ENCODE measurements at places on chromosomes 3 and 15.
A peak's percentile ranks its signal among the peaks of the same experiment; 100 is the strongest.

GRCh38 chr3:170953736-170954135 is 45.3 kb upstream of the EIF5A2 start:
- DNase-seq, result no peak

GRCh38 chr3:45553469-45553974 is 41.0 kb upstream of the LIMD1 start:
- DNase-seq, result no peak

GRCh38 chr15:52558196-52558595 is 10.6 kb downstream of the ARPP19 start:
- DNase-seq, result peak; percentile 9

- DNase-seq, result peak; percentile 78
Measured at GRCh38 chr15:73560501-73561117, 72.6 kb downstream of the NPTN start.

- DNase-seq, result no peak
Measured at GRCh38 chr15:89784686-89784960, 8.5 kb downstream of the MESP2 start.

- DNase-seq, result no peak
Measured at GRCh38 chr15:68617001-68617400, 38.2 kb downstream of the CORO2B start.

GRCh38 chr3:13016083-13016720 is 57.0 kb downstream of the IQSEC1 start:
- DNase-seq, result no peak

GRCh38 chr3:107430996-107431245 is 53.7 kb downstream of the CCDC54 start:
- no peak for DNase-seq

DNA sequence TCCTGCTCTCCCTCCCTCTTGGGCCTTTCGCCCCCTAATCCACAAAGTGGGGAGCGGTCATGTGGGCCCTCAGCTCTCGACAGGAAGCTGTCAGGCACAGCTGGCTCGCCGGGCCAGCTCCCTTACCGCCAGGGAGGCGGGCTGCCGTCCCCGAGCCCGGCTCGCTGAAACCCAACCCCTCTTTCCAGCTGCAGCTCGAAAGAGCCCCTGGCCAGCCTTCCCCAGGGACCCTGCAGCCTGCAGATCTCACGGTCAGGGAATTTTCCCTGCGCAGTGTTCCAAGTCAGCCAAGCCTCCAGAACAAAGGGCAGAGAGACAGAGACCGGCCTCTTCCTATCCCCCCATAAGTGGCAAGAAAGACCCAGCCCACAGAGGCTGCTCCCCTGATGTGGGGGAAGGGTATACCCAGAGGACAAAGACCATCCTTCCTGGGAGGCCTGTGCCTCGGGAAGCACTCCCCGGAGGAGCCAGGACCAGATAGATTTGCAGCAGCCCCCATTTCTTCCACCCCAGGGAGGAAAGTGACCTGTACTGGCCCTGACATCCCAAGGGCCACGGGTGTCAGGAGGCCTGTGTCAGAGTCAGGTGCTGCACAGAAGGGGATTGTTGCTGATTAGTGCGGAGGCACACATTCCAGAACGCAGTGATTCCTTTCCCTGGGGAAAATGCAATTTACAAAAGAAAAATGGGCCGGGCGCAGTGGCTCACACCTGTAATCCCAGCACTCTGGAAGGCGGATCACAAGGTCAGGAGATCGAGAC is 32.6 kb downstream of the MAGEF1 start:
- DNase-seq, result peak; percentile 49

- DNase-seq, result peak; percentile 9
Measured at GRCh38 chr3:42351207-42351606, 59.2 kb downstream of the LYZL4 start.

GRCh38 chr3:62527474-62527873 is 154.1 kb upstream of the FEZF2 start:
- DNase-seq, result no peak

DNA sequence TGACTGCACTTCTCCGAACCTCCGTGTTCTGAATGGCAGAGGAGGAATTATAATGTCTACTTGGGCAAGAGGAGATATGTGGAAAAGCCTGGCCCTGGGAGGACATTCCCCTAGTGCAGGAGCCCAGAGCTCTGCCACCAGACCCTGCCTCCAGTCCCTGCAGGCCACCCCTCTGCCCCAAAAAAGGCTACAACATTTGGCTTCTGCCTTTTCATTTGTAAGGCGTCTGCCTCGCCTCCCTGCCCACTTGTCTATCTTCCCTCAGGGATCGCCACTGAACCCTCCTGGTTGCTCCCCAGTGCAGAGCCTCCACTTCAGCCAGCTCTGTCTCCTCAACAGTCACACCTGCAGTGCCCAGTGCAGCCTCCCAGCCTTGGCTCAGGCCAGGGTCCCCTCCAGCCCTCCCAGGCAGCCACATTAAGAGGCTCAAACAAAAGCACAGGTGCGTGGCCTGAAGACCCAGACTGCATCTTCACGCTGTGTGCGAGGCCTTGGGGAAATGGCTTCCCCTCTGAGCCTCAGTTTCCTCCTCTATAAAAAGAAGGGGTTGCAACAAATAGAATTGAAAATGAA is 125.9 kb upstream of the SMAD3 start:
- no peak for DNase-seq

DNA sequence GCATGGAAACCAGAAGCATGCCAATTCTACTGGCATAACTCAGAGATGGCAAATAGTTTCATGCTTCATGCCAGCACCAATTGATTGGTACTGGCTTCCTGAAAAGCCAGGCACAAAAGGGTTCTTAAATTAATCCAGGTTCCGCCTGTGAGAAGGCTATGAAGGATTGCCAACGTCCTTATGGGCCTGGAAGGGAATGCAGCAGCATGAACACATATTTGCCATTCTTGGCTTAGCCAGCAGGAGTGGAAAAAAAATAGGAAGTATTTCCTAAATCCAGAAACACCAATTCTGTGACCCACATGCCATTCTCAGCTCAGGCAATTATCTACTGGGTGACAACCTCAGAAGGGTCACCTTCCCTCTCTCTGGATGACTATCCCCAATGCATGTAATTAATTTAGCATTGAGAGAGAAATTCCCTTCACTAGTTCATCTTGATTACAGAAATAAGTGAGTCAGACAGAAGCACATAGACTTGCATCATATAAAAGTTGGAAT is 36.0 kb downstream of the ADAMTS9 start:
- no peak for DNase-seq

- DNase-seq, result no peak
Measured at GRCh38 chr3:160968761-160969160, 136.4 kb downstream of the B3GALNT1 start.

DNA sequence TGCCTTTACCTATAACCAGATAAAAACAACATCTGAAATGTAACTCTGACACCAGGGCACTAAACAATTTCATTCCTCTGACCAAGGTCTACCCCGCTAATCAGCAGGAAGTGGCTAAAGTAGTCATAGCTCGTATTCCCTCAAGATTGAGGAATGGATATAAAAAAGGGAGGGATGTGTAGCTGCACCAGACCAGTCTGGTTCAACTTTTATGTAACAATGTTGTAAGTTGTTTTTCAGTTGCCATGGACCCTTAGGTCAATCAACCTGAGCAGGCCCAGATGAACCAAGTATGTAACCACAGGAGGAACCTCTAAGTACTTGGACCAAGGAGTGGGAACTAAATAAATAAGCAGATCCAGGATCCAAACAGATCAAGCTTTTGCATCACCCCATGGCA is 28.4 kb upstream of the IFT57 start:
- no peak for DNase-seq

DNA sequence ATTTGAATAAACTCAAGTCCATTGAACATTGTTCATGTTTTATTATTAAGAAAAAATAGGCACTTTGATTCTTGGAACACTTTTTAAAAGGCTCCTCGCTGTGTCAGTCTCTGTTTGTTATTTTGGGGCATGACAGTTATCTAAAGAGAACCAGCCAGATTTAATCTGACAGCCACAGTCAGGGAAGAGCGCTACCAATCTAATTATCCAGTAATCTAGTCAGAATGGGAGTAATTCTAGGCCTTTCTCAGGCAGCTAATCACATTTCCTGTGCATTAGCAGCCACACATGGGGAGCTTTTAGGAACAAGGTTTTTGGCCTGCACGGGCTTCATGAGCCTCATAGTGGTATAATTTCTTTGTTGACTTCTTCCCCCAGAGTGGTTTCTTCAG is 362.2 kb downstream of the RBMS3 start:
- DNase-seq, result no peak

DNA sequence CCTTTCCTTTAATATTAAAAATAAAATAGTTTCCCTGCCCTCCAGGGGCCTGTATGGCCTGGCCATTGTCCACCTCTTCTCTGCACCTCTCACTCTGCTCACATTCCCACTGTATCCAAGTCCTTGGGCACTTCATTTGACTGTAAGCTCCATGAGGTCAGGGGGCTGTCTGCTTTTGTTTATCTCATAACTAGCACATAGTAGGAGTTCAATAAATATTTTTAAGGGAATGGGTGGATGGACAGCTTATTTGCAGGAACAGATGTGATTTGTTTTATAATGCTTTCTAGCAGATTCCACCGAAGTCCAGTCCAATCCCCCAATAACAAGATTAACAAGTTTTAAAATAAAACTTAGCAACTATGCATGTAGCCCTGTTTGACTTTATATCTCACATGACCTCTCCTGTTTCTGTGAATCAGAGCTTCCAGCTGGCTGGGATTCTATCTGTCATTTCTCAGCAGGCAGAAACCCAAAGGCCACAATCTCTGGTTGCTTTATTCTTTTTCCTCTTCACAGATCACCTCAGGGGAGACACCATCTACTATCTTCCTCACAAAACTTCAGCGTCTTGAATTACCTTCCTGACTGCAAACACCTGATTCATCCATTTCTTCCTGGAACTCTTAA is 123.0 kb upstream of the NR2F2 start:
- no peak for DNase-seq

DNA sequence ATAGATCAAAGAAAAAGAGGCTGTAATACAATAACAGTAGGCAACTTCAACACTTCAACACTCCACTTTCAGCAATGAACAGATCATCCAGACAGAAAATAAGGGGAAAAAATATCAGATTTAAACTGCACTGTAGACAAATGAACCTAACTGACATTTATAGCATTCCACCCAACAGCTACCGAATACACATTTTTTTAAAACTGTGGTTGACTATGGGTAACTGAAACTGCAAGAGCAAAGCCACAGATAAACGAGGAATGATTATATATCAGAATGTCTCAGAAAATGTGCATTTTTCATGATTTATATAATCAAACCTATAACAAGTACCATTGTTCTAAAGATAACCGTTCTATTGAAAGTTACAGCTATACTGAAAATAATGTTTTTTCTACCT is 514.9 kb upstream of the DPPA4 start:
- no peak for DNase-seq

DNA sequence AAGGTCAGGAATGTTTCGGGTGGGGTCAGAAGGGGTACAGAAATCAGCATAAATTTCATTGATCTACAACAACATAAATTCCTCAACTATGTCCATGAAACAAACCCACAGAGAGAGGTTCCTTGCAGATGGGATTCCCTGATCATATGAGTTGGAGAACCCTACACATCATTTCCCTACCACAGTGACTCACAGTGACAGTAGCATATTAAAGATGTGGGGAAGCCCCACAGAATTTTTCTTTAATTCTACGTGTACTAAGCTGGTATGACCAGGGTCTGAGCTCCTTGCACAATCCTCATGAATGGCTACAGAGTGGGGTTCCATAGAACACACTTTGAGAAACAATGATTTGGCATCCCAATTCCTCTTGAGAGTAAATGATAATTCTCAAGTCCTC is 116.9 kb upstream of the RAD18 start:
- DNase-seq, result no peak

DNA sequence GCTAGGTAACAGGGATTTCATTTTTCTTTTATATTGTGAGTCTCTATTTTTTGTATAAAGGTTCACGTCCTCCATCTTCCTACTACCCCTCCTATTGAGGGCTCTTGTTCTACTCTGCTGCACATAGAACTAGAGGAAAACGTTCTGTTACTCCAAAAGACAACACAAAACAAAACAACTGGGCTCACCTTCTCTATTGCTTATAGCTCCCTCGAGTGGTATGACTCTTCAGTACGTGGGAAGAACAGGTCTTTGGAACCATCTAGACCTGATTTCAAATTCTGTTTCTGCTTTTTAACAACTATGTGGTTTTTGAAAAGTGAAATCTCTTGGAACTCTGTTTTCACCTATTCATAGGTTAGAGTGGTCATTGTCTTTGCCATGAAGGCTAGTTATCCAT is 515.3 kb downstream of the SOX2 start:
- DNase-seq, result no peak

DNA sequence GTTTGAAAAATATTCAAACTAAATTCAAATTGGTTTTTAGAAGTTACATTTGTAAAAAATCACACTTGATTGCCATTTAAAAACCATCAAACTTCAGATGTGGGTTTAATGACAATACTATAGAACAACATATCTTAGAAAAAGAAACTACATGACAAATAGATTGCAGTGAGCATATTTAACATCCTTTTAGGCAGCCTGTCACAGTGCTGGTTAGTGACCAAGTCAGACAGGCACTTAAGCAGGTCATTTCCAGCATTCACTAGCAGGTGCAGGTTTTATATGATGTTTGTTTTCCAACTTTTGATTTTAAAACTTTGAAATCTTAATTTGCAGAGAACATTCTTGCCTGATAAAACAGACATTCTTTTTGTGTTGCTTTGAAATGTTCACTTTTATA is 115.7 kb downstream of the MBNL1 start:
- DNase-seq, result no peak

- no peak for DNase-seq
Measured at GRCh38 chr3:122587572-122587971, 10.1 kb downstream of the PARP15 start.

DNA sequence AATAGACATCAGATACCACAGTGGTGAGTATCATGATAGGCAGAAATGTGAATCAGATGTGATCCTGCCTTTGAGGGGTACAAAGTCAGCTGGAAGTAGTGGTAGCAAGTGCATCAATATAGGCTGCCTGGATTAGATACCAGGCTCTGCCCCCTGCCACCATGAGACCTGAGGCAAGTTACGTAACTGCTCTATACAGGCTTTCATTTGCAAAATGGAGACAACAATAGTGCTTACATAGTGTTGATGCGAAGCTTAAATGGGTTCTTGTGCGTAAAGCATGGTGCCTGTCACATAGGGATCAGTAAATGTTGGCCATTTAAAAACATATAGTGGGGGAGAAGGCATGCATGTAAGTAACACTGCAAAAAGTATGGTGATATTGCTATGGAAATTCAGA is 158.0 kb downstream of the RYR3 start:
- DNase-seq, result no peak

DNA sequence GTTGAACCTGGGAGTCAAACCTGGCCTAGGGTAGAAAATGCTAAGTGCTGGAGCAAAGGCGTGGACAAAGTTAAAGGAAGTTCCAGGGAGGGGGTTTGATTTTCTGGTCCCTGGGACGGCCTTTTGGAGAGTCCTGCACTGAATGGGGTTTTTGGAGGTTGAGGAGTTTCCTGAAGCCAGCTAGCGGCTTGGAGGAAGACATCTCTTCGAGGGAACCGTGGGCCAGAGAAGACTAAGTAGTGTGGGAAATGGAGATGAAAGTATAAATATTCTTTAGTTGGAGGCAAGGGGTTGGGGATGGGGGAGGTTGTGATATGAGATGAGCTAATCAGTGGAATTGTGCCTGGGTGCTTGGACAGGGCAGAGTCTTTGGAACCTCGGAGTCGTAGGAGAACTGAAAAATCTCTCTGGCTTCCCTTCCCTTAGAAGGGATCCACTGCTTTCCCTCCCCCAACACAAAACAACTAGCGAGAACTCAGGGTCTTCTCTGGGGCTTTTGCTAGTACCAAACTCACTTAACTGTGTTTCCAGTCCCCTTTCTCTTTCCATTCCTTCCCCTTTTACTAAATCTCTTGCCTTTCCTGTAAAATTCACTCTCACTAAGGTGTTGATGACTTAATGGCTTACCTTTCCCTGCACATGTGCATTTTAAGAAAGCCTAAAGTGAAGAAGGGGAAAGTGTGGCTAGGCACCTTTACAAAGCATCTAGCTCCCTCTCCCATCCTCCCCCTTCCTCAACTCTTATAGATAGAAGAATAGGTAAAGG is 1.0 kb downstream of the LPP start:
- DNase-seq, result no peak

Data from fibroblast of the conjunctiva (primary cell).